Posterior vena cava (tissue), 2 donors: ENCODE measurements at places on chromosomes 3 and 15. TPM values are rescaled to one million over a fixed set of nuclear protein-coding genes. Genes with fewer than 3 reads are reported as not detected.

DNA sequence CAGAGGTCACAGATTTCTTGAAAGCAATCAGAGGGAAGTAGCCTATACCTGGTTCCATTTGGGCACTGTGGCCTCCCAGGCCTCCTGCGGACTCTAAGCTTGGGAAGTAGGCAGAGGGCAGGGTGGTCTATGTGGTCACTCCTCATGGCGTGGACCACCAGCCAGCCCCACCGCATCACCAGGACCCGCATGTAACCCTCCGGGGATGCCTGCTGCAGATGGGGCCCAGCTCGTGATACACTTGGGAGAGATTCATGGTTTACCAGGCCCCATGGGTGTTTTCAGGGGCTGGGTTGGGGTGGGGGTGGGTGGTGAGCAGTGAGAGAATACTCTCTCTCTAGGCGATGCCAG, 123.7 kb downstream of the ASB7 start:
- no peak for DNase-seq

The ZBBX gene
- not detected for total RNA-seq

The EXOSC7 gene
- total RNA-seq, result 30.8 TPM

The PLA2G4D gene
- total RNA-seq, result not detected

- no peak for DNase-seq
These were observed 134.9 kb downstream of the GAP43 start for GRCh38 chr3:115758076-115758763.

- no peak for DNase-seq
These were observed 14.9 kb upstream of the SHC4 start for GRCh38 chr15:48978638-48979037.

GRCh38 chr3:61081554-61081953, 169.7 kb downstream of the FHIT start:
- no peak for DNase-seq

DNA sequence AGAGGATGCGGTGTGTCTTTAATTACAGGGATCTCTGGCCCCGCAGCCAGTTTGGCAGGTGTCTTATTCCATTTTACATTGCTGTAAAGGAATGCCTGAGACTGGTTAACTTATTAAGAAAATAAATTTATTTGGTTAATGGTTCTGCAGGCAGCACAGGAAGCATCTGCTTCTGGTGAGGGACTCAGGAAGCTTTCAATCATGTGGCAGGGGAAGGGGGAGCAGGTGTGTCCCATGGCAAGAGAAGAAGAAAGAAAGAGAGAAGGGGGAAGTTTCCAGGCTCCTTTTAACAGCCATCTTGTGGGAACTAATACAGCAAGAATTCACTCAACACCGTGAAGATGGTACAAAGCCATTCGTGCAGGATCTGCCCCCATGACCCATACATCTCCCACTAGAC, 128.0 kb upstream of the CRBN start:
- DNase-seq, result no peak

GRCh38 chr15:87707071-87707470, 549.5 kb downstream of the NTRK3 start:
- DNase-seq, result no peak
